ENCODE measurements at places on chromosomes 5 and 9.

DNA sequence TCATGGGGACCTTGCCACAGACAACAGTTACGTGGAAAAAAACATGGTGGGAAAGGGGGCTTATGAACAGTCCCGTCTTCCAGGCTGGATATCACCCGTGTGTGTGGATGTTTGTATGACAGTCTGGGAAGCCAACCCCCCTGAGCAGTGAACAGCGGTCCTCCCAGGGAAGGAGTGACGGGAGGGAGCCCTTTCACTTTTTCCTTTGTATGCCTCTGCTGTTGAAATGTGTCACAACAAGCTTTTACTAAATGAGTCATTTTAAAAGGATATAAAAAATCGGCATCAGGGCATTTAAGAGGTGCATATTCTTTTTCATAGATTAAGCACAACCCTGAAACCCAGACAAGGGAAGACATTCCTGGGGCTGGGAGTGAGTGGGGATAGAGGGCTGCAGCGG lies 5.1 kb downstream of the MYMK start:
- DNase-seq = no peak

- DNase-seq = no peak
Measured at GRCh38 chr5:80174790-80175189, 81.1 kb downstream of the SERINC5 start.

DNA sequence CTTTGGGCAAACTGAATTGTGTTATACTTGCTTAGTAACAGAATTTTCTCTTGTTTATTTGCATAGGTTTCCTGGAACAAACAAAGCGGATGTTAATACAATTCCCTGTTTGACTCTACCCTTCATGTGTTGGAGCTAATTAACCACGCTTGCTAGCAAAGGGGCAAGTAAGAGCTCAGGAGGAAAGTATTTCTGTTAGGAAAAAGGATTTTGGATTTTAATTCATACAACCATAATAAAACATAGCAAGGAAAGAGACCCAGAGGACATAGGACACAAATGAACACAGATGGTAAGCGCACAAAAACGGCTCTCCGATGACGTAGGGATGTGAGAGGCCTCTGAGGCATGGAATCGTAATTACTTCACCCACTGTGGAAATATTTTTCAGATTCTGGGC lies 5.1 kb upstream of the DCAF12 start:
- DNase-seq = no peak

DNA sequence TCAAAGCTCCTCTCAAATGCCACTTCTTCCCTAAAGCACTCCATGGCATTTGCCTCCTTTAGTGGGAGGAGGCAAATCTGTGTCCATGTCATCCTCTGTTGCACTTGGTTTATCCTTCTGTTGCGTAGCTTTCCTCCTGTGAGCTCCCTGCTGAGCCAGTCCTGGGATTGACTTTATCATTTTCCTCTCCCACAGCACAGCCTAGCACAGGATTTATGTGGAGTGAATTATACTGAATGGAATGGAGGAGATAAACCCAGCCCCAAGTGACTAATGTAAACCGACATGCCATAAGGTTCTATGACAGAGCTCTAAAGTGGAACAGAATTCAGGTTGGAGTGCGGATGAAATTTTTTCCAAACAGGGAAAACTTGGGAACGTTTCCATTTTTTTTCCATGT lies 26.4 kb upstream of the TOMM5 start:
- no peak for DNase-seq

- DNase-seq = no peak
Measured at GRCh38 chr5:27266184-27266583, 227.8 kb upstream of the CDH9 start.

- DNase-seq = no peak
Measured at GRCh38 chr9:84285381-84285780, 55.2 kb downstream of the SLC28A3 start.

DNA sequence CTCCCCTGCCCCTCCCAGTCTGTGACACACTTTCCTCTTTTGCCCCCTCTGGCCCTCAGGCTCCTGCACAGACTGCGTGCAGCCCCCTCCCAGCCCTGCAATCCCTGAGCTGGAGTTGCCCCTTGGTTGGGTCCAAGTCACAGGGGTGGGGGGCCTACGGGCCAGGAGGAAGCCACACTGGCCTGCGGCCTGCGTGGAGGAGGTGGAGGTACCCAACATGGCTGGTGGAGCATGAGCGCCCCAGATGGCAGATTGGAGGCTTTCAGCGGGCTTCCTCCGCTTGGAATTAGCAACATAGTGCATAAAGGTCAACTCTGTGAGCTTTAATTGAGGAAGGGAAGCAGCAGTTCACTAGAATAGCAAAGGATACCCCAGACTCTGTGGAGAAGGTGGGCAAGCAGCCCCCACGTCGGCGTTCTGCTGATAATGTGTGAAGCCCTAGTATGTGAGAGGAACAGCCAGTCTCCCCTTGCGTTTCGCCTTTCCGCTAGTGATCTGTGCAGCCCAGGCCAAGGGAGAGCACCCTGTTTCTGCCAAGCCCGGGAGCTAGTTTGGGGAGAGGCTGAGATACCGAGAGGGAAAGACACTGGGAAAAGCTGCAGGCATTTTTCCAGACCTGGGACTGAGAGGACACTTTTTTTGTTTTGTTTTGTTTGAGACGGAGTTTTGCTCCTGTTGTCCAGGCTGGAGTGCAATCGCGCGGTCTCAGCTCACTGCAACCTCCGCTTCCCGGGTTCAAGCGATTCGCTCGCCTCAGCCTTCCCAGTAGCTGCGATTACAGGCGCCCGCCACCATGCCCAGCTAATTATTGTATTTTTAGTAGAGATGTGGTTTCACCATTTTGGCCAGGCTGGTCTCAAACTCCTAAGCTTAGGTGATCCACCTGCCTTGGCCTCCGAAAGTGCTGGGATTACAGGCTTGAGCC lies 35.3 kb upstream of the MACIR start:
- no peak for DNase-seq

GRCh38 chr5:100546001-100546400 lies 10.8 kb downstream of the FAM174A start:
- DNase-seq = no peak

DNA sequence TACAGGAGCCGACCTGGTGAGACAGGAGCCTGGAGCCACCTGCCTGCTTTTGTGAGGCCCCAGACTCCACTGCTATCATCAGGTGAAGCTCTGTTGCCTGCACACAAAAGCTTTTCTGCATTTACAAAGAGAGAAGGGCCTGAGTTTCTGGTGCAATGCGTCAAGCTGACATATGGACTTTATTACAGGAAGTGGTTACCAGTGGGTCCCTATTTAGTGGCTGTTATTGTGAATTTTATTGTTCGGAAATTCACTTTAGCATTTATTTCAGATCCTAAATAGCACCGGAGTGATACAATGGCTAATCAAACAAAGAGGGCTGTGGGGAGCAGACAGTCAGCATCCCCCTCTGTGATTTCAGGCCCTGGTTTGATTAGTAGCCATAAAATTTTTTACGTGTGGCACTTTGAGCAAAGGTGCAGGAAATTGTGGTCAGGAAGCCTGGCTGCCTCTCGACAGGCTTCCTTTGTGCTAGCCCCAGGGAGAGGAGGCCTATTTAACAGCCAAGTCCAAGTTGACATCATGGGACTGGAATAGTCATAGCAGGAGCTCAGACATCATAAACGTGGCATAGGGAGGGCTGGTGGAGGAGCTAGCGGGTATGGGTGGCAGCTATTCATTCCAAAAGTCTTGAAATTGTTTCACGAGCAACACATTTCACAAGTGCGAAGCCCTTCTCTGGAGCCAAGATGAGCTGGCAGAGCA lies 8.4 kb downstream of the TGFBI start:
- DNase-seq = no peak

- DNase-seq = no peak
Measured at GRCh38 chr5:58211441-58211840, 248.4 kb downstream of the PLK2 start.

DNA sequence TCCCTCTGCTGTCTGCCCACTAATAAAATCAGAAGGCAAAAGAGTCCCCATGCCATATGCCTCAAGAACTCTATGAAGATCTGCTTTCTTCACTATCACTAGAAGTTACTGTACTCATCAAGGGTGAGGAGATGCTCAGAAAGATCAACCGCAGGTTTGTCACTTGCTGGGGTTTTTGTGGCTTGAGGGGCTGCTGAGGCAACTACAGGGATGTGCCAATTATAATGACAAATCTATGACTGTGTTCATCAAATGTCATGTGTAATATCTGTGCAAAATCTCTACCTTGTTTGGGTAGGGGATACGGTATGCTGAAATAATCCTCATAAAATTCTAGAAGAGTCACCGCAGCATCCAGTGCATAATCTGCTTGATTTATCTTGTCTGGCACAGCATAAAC lies 13.0 kb downstream of the ERAP1 start:
- no peak for DNase-seq
